ENCODE measurements at places on chromosomes 13 and 19.

DNA sequence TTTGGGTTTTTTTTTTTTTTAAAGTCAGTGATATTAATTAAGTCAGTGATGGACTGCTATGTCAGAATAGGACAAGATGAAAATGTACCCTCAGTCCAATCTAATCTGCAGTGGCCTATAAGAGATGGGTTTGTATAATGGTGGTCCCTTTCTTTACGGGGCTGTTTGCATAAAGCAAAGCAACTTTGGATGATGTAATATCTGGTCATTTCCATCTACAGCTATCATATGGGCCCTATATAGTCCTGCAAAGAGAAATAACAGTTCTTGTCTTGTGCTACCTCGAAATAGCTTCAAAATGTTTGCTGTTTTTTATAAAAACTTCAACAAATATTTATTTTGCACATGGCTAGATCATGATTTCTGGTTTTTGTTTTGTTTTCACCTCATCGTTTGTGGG, 20.2 kb upstream of the POMP start:
- no peak for DNase-seq

DNA sequence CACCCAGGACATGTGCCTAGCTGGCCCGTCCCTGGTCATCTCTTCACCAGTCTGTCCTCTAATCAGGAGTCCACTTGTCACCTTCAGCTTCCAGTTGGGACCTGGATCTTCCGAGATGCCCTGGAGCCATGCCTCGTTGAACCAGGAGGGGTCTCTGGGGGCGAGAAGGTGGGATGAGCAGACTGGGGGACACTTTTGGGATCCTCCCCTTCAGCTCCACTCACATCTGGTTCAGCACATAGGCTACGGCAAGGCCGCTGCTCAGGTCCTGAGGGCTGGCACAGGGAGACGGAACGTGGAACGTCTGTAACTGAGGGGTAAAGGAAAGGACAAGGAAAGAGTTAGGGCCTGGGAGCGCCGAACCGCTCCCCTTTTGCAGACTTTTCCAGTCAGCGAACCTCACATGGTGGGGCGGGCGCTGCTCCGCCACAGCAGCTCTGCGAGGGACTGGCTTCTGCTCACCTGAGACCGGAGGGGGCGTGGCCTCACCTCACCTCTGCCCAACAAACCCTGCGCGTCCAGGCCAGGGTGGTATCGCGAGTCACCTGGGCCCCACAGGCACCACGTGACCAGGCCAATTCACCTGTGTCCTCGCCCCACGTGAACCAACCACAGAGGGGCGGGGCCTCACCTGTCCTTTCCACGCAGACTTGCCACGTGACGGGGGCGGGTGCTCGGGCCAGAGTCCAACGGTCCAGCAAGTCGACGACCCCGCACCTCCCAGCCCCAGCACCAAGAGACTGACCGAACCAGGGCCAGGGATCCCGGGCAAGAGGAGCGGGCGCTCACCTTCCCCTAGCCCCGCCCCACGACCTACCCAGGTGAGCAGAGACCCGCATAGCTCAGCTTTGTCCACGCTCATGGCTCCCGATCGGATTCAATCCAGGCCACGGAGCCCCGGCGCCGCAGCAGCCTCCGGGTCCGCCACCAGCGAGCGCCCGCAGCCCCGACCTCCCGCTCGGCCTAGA, at the start of gene HOOK2:
TSS of gene HOOK2 (minus strand) at position 965 of the 968 bp plus-strand sequence. CDS start at position 862, 103 bp downstream.
- no peak for DNase-seq

GRCh38 chr19:51493776-51494175, 7.8 kb downstream of the SIGLEC12 start:
- no peak for DNase-seq

GRCh38 chr13:112249644-112250610, 126.2 kb upstream of the SPACA7 start:
- DNase-seq, result no peak

GRCh38 chr19:23436944-23437343, 41.7 kb upstream of the ZNF91 start:
- DNase-seq, result no peak

GRCh38 chr13:22736084-22736767, 444.6 kb upstream of the SGCG start:
- no peak for DNase-seq

DNA sequence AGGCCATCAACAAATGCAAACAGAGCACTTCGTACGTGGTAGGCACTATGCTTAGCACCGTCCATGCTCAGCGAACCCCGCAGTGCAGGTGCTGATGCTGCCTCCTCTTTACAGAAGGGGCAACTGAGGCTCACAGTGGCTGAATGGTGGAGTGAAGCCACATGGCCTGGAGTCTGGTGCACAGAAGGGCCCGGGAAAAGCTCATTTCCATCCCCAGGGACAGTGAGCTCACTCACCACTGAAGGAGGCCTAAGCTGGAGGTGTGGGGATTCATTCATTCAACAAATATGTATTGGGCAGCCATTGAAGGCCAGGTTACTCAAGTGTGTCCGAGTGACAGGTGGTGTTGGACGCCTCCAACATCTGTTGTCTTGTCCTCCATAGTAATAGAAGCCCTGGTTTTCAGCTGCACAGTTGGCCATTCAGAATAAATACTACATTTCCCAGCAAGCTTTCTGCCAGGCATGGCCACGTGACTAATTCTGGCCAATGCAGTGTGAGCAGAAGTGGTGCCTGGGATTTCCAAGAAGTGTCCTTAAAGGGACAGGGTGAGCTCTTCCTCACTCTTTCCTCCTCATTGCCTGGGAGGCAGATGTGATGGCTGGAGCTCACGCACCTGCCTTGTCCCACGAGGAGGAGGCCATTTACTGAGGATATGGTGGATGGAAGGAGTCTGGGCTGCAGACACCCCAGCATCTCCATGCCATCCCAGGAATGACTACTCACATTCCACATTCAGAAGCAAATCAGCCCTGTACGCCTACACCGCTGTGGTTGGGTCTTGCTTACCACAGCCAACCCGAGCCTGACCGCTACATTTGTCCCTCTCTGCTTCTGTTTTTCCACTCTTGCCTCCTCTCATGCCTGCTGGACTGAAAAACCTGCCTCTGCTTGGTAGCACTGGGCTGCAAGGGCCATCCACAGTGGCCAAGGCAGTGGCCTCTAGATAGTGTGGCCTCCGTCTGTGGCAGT, 2.3 kb upstream of the ZNRF4 start:
- peak; percentile 15 for DNase-seq

DNA sequence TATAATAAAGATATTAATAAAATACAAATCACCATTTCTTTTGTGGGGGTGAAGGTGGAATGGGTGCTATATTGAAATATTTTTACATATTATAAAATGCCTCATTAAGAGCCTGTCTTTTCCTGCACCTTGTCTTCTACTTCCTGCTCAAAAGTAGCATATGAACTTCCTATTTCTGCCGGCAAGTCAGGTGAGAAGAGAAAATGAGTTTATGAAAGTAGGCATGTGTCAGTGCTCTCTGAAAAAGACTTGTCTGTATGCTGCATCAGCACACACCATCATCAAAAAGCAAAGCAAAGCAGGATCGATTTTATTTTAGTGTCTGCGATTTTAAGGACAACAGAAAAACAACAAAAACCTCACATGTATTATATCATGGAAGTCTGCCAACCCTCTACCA, 114.2 kb downstream of the RAP2A start:
- no peak for DNase-seq

- peak; percentile 82 for DNase-seq
Observed at GRCh38 chr13:45055198-45055901, 65.0 kb upstream of the GTF2F2 start.

DNA sequence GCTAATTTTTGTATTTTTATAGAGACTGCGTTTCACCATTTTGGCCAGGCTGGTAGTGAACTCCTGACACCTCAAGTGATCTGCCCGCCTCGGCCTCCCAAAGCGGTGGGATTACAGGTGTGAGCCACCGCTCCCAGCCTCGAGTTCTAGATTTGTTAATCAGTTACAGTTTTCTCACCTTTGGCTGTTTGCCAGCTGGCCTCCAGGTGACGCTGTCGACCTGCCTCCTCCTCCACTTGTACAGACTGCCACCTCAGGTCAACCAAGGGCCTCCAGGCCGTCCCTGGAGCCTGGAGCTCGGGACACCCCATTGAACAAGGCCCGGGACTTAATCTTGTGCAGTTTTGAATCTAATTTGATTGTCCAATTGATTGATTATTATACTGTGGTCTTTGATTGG, 45.5 kb downstream of the IER2 start:
- no peak for DNase-seq

DNA sequence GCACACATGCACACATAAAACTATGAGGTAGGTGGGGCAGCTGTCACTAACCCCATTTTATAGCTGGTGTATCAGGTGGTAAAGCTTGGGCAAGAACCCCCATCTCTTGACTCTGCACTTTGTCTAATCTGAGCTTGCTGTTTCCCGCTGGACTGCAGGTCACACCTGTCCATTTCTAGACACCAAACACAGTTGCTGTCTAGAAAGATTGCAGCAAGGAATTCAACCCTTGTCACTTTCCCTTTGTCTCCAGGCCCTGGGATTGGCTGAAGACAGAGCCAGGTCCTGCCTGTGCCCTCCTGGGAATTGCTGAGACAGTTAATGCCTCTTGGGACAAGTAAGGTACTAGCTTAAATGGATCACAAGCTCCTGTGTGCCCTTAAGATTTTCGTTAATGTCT, 83.8 kb downstream of the RNASEH2B start:
- DNase-seq, result no peak

Data from fibroblast of skin of back (primary cell).